ENCODE measurements at places on chromosomes 11 and 22.
A peak's percentile ranks its signal among the peaks of the same experiment; 100 is the strongest.

GRCh38 chr11:8242118-8242475 lies 21.6 kb downstream of the LMO1 start:
- DNase-seq, result no peak

DNA sequence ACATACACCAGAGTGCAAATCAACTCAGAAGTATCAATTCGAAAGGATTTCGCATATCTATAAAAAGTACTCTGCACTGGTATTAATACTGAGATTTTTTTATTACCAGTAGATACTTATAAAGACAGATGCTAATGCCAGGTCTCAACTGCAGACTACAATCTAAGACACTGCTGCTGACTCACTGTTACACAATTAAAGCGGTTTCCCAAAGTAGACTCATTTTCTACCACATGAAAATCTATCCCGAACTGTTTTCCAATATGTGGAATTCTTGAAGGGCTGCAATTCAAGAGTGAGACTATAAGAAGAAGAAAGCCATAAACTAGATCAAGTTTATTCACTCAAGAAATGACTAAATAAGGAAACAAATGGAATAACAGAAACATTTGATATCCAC lies 57.2 kb upstream of the ARHGAP32 start:
- no peak for DNase-seq

- no peak for DNase-seq
Measured at GRCh38 chr11:21631991-21632390, 560.9 kb upstream of the ANO5 start.

DNA sequence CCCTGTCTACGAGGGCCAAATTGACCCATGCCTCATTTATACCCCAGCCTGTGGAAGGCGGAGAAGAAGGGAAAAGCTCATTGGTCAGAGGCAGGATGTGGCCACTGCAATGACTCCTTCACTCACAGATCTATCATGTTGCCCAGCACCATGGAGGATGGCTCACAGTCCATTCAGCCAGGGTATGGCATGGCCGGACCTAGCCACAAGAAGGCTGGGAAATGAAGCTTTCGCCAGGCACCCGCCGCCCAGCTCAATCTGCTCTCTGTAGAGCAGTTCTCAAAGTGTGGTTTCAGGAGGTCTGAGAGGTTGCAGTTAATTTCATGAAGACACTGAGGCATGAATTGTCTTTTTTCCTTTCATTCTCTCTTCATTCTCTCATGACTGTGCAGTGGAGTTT lies 40.6 kb upstream of the LINC01488 start:
- no peak for DNase-seq

- DNase-seq, result no peak
Measured at GRCh38 chr11:128711136-128711535, 17.3 kb downstream of the FLI1 start.

- no peak for DNase-seq
Measured at GRCh38 chr11:97905671-97906070, 1115.1 kb upstream of the CNTN5 start.

DNA sequence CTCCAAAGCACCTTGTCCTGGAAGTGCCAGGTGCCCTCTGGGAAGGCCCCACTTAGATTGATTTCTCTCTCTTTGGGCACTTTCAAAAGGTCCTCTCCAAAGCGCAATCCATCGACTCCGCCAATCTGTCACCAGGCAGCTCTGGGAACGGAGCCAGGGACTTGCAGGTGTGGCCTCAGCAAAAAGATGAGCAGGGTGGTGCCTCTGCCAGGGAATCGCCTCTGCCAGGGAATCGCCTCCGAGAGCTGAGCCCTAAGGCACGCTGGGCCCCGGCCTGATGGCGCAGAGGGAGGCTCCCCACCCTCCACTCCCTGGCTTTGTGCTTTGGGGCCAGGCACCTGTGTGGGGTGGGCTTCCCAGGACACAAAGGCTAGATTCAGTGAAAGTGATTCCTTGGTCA lies 1391.3 kb downstream of the TBC1D22A start:
- no peak for DNase-seq

DNA sequence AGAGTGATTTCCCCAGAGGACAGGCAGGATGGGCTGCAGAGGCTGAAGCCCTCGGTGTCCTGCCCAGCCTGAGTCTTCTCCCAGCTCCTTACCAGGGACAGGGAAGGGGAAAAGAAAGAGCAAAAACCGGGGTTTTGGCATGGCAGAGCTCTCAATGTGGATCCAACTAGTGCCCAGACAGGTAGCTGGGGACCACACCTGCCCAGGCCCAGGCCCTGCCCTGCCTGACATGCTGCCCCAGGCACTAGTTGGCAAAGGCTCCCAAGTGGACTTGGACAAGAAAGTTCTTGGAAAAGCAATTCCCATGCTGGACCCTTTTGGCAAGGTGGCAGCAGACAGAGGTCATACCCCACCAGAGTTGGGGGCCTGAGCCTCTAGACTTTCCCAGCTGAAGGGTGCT lies 31.1 kb downstream of the NECTIN1 start:
- no peak for DNase-seq

DNA sequence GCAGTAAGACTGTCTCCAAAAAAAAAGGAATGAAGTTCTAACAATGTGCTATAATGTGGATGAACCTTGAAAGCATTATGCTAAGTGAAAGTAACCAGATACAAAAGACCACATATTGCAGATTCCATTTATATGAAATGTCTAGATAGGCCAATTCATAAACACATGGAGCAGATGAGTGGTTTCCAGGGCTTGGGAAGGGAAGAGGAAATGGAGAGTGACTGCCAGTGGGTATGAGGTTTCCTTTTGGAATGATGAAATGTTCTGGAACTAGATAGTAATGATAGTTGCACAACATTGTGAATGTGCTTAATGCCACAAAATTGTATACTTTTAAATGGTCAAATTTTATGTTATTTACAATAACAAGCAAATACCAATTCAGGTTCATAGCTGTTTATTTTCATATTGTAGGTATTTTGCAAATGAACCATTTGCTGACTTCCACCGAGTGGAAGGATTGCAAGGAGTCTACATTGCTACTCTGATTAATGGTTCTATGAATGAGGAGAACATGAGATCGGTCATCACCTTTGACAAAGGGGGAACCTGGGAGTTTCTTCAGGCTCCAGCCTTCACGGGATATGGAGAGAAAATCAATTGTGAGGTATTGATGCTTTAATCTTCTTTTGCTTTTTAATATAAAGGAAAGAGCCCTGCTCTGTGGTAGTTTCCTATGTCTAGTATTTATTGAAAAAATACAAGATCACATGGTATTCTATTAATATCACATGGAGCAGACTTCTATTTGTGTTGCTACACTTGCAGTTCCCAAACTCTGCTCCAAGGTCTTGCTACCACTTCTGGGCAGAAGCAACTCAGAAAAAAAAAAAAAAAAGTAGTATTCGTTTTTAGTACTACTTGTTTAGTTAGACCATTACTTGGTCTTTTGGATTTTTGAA lies 67.7 kb upstream of the SORL1-AS1 start:
- DNase-seq, result no peak

GRCh38 chr11:83037877-83038276 lies 33.8 kb downstream of the RAB30 start:
- no peak for DNase-seq

GRCh38 chr11:74267014-74267413 lies 44.4 kb downstream of the P4HA3 start:
- peak; percentile 12 for DNase-seq

DNA sequence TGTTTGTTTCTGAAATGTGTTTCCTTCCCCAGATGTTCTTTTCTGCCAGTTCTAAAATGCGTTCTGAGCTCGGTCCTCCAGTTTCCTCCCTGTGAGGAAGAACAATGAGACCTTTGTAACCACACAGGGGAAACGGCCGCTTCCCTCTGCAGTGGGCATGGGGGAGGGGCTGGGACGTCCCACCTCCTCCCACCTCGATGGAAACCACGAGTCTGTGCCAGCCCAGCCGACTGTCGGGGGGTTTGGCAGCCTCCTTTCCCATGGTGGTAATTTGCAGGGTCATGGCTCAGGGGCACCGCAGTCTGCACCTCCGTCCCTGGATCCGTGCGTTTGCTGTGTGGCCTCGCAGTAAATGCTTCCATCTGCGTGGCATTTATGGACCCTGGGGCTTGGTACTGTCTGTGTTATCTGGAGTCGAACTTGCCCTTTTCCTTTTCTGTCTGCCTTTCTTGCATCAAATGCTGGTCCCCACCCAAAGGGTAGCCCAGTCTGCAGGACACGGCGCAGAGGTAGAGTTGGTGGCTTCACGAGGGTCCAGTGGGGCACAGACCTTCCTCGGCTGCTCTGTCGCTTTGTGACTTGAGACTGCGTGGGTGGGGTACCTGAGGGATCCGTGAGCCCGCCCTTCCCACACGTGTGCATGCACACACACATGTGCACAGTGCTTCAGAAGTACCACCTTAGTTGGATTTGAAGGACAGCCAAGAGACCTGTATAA lies 16.1 kb downstream of the LRP5 start:
- DNase-seq, result peak; percentile 57

DNA sequence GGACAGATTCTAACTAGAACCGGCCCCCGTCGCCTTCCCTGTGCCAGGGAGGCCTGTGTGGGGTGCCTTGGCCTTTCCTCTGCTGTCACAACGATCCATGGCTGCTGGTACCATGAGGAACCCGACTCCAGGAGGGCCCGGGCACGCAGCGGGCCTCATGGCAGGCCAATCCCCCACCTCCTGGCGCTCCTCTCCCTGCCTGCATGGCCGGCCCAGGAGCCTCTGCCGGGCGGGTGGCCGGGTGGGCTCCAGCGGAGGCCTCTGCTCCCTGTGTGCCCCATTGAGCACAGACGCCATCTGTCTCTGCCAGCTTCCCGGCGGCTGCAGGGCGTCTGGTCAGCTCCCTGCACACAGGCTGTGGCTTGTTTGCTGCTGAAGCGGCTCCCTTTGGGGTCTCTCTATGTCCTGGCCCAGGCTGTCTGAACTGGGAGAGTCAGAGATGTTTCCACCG lies 86.5 kb downstream of the MYEOV start:
- DNase-seq, result no peak

DNA sequence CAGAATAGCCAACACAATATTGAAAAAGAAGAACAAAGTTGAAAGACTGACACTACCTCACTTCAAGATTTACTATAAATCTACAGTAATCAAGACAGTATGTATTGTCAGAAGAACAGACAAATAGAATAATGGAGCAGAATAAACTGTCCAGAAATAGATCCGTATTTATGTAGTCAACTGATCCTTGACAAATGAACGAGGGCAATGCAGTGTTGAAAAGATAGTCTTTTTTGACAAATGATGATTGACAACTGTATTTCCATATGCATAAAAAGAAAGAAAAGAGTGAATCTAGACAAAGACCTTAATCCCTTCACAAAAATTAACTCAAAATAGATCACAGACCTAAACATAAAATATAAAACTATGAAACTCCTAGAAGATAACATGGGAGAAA lies 767.1 kb downstream of the KCNA4 start:
- no peak for DNase-seq

GRCh38 chr11:58596621-58597020 lies 17.8 kb downstream of the ZFP91 start:
- DNase-seq, result no peak

GRCh38 chr11:95536047-95536690 lies 253.4 kb downstream of the FAM76B start:
- no peak for DNase-seq

- DNase-seq, result no peak
Measured at GRCh38 chr11:68042219-68043028, 3.6 kb downstream of the TCIRG1 start.

DNA sequence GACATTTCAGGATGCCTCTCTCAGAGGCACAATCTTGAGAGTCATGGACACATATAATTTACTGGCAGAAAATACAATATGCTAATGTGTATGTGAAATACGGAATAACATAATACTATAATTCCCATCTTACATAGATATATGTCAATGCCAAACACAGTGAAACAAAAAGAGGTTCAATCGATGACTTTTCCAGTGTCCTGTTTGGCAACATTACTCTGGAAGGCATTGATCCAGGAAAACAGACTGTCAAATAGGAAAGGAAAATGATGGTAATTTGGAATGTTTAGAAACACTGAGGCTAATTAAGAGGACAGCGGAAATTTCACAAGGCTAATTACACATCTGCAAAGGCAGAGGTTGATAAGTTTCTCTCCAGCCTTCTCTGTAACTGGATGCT lies 942.3 kb downstream of the LRRC4C start:
- no peak for DNase-seq

DNA sequence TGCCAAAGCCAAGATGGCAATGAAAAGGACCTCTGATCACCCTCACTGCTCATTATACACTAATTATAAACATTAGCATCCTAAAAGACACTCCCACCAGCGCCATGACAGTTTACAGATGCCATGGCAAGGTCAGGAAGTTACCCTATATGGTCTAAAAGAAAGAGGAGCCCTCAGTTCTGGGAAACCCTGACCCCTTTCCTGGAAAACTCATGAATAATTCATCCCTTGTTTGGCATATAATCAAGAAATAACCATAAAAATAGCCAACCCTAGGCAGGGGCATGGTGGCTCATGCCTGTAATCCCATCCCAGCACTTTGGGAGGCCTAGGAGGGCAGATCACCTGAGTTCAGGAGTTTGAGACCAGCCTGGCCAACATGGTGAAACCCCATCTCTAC lies 12.7 kb upstream of the CAPN5 start:
- DNase-seq, result no peak
